Activated T-cell treated with anti-CD3 and anti-CD28 coated beads for 1 hour (primary cell): ENCODE measurements at places on chromosomes 4 and X.

GRCh38 chrX:139932073-139932900 is 566 bp downstream of the ATP11C start:
- DNase-seq = peak; percentile 19

DNA sequence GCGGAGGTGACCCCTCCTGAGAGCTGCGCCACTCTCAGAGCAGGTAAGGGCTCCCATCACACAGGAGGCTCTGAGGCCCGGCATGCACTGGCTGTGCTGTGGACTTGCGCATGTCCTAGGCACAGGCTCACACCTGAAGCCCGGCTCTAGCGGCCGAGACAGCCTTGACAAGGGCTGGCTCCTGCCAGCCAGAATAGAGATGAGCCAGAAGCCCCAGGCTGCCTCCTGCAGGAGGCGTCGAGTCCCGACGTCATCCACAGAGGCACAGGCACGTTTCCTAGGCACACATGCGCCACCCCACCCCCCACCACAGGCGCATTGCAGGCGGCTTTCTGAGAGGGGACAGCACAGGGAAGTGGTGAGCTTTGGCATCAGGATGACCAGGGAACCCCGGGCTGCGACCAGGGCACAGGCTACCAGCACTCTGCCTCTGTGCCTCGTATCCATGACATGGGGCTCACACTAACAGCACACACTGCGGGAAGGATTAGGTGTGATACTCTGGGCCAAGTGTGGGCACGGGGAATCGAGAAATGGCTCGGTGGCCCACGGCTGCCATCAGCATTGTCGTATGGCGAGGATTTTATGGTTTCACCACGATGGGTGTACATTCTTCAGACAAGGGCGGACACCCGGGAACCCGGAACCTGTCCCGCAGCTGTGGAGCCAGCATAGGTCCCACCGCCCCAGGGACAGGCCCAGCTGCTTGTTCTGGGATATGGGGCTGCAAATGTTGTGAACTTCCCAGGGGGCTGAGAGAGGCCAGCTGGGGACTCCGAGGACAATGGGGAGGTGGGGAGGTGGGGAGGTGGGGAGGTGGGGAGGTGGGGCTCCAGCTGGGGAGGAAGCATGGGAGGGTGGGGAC is 90.7 kb upstream of the ADRA2C start:
- DNase-seq = no peak

DNA sequence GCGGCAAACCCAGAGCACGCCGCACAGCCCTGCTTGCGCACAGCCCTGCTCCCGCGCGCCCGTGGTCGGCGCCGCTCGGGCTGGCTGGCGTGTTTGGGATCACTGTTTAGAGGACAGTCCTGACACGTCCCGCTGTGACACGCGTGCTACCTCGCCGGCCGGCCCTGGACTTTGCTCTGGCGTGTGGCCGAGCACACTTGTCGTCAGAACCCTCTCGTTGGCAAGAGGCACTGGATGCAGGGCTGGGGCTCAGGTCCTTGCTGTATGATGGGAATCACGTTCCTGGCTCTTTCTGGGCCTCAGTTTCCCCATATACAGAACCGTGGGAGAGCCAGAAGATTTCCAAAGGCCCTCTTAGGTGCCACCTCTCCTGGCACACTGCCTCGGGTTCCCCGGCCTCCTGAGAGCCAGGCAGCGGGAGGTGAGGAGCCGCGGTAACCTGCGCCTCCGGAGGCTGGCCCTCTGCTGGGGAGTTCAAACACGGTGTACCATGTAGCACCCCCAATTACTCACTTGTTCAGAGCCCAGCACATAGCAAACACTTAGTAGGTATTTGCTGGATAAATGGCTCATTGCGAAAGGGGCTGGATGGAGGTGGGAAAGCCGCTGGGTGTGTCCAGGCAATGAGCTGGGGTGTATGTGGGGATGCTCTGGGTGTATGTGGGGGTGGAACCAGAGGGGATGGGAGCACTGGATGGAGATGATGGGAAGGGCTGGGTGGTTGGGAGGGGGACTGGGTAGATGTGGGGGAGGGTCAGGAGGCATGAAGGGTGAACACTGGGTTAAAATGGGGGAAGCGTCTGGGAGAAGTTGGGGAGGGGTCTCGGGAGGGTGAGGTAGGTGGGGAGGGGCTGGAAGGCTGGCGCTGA is 76.6 kb downstream of the HTRA3 start:
- no peak for DNase-seq

DNA sequence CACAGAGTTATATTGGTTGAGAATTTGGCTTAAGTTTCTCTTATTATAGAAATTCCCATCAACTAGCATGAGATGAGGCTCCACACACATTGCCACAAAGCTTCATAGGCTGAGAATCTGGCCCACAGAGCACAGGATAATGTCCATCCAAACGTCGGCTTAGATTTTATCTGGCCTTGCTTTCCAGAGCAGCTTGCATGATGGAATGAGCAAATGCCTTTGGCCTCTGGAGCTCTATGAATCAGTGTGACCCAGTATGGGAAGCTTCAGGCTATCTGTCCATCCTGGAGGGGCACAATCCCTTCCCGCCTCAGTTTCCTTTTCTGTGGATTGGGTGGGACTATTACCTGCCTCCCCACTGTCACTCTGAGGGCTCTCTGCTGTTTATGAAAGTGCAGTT is 131.5 kb upstream of the NDP start:
- no peak for DNase-seq

- DNase-seq = no peak
Measured at GRCh38 chrX:41703574-41704029, 14.8 kb downstream of the GPR34 start.

- DNase-seq = no peak
Measured at GRCh38 chr4:6561173-6561516, 13.8 kb upstream of the MAN2B2 start.

DNA sequence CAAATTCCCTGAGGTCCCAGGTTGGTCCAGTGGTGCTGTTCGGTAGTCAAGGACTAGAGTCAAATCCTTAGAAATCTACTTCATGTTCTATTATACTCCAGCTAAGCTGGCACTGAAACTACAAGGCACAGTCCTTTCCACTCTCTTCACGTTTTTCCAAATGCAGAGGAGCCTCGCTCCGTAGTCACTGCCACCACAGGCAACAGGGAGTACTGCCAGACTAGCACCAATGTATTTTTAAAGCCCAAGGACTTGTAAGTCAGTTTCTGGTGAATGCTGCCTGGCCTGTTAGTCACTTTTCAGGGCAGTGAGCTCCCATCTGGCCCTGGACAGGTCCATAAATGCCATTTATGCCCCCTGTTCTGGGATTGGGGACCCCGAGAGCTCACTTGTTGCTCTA is 323.5 kb downstream of the FAM47A start:
- DNase-seq = no peak

- DNase-seq = no peak
Measured at GRCh38 chr4:8181844-8182243, 17.2 kb upstream of the SH3TC1 start.

GRCh38 chr4:137664416-137664815 is 132.1 kb upstream of the PCDH18 start:
- no peak for DNase-seq

GRCh38 chrX:104419211-104419610 is 146.8 kb upstream of the IL1RAPL2 start:
- DNase-seq = no peak

DNA sequence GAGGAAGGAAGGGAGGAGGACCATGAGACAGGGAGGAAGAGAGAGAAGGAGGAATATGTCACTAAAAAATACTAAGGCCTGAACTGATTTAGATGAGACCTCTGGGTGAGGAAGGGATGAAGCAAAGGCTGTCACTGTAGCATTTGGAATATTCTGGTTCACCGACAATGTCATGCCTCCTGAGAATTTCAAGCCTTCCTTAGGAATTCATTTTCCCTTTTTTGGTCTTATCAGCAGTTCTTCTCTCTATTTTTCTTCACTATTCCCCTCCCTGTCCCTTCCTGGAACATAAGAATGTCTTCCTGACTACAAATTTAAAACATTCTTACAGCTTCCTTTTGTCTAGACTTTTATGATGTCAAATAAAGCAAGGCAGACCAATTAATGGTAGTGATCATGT is 527.8 kb downstream of the INPP4B start:
- no peak for DNase-seq

DNA sequence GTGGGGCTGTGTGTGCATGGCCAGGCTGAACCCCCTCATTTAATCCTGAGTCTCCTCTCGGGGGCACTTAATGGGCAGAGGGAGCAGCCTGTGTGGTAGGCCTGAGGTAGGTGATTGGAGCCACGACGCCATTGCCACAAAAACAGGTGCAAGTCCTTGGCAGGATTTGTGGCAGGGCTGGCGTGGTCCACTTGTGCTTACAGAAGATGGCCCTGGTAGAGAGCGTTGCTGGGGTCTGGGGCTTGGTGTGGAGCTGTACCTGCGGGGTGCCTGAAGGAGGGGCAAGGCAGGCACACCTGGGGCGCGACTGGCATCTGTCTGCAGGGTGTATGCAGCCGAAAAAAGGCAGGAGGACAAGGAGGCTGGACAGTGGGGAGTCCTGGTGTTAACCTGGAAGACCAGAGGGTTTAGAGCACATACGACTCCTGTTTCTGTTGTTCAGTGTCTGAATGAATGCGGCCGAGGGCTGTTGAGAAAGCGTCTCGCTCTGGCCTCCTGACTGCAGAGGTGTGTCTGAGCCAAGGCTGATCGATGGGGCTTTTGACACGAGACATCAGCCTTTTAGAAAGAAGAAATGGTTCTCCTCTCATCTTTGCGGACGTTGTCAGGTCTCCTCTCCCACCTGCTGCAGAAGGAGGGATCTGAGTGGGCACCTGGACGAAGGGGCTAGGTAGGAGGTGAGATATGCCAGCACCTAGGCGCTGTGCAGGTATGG is 52.0 kb downstream of the TBC1D14 start:
- DNase-seq = no peak

- no peak for DNase-seq
Measured at GRCh38 chr4:94640151-94640550, 117.6 kb upstream of the BMPR1B start.

DNA sequence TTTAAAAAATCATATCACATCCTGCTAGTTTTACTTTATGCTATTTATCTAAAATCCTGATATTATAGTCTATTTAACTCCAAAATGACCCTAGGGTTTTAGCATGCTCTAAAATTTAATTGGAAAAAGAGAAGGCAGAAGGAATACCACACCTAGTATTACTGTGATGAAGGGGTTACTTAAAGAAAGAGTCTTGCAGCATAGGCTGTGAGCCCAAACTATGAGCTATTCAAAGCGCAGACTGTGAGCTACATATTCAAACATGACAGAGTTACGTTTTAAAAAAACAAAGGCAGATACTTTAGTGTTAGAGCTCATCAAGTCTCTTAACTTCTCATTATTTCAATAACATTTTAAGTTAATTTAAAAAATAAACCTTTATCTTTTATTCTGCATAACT is 247.7 kb upstream of the ETNPPL start:
- no peak for DNase-seq

GRCh38 chrX:69313617-69314290 is 148.5 kb upstream of the PJA1 start:
- no peak for DNase-seq

GRCh38 chr4:121726642-121727268 is 30.0 kb upstream of the ANXA5 start:
- no peak for DNase-seq

DNA sequence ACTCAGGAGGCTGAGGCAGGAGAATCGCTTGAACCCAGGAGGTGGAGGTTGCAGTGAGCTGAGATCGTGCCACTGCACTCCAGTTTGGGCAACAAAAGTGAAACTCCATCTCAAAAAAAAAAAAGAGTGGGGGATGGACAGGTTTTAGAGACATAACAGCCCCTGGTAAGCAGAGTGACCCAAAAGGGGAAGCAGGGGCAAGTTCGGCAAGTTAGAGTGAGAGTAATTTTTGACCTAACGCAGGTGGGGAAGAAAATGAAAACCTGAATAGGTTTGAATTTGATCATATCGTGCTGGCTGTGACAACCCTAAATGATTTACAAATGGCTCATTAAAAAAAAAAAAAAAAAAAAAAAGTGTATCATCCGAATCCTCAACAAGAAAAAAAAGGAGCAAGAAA is 25.7 kb upstream of the TMEM131L start:
- DNase-seq = no peak

- no peak for DNase-seq
Measured at GRCh38 chr4:139783741-139784484, 118.3 kb downstream of the MGST2 start.

DNA sequence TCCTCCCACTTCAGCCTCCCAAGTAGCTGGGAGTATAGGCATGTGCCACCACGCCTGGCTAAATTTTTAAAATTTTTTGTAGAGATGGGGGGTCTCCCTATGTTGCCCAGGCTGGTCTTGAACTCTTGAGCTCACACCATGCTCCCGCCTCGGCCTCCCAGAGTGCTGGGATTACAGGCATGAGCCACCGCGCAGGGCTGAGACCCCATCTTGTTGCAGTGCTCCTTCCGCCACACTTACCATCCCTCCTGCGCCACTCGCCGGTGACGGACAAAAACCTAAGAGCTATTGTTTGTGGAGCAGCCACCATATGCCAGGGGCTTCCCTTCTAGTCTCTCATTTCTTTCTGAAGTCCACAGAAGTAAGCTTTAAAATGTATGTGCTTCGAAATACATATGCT is 34.5 kb downstream of the NSG1 start:
- DNase-seq = no peak

GRCh38 chr4:48203819-48204218 is 65.8 kb downstream of the TEC start:
- no peak for DNase-seq

GRCh38 chr4:122170775-122171174 is 18.6 kb downstream of the BLTP1 start:
- no peak for DNase-seq

DNA sequence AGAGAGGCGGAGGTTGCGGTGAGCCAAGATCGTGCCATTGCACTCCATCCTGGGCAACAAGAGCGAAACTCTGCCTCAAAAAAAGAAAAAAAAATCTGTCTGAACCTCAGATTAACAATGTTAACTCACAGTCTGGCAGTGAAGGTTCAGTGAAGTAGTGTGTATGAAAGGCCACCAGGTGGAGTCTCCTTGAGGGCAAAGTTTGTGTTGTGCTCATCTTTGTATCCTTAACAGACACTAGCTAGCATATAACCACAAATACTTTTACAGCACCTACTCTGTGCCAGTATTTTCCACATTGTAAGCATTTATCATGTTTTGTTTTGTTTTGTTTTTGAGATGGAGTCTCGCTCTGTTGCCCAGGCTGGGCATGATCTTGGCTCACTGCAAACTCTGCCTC is 46.0 kb upstream of the MGST2 start:
- no peak for DNase-seq

DNA sequence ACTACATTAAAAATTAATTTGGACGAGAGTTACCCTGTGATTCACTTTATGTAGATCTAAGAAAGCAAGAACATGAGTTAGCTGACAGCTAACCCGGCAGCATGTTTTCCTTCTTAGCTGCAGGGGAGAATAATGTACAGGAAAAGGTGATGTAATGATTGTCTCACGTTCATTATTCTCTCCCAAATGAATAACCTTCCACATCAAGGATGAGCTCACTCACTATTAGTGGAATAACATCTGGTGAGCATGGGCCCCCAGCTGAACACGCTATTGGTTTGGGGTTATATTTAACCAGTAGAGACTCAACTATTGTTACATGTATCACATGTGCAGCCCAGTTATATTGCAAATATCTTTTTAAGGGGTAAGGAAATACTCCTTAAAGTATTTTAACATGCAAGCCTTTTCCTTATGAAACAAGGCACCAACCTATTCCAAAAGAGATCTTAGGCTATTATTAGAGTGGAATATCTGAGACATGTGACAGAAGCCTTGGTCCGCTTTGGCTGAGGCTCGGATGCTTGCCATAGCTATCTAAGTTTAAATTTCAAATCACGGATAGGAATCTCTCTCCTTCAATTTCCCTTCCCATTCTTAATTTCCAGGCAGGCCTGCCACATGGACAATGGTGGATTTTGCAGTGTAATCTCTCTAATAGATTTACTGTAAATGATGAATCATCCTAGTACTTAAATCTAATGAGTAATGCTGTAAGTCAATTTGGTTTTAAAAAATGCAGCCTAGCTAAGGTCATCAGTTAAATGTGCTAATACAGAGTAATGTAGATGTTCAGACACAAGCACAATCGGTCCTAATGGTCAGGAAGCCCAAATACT is 99.0 kb upstream of the OTUD4 start:
- DNase-seq = no peak
